Activated CD4-positive, alpha-beta T cell treated with anti-CD3 and anti-CD28 coated beads, Interleukin-2, amount 10 ng/mL, durations not matched to agents 7 days and 5 days (primary cell): ENCODE measurements at places on chromosomes 11 and 22. TPM values are rescaled to one million over a fixed set of nuclear protein-coding genes. Genes with fewer than 3 reads are reported as not detected.

GRCh38 chr11:36282926-36283325, 6.3 kb downstream of the COMMD9 start:
- DNase-seq, result no peak

GRCh38 chr11:113896156-113896879, 8.3 kb upstream of the HTR3B start:
- DNase-seq, result peak; percentile 44

DNA sequence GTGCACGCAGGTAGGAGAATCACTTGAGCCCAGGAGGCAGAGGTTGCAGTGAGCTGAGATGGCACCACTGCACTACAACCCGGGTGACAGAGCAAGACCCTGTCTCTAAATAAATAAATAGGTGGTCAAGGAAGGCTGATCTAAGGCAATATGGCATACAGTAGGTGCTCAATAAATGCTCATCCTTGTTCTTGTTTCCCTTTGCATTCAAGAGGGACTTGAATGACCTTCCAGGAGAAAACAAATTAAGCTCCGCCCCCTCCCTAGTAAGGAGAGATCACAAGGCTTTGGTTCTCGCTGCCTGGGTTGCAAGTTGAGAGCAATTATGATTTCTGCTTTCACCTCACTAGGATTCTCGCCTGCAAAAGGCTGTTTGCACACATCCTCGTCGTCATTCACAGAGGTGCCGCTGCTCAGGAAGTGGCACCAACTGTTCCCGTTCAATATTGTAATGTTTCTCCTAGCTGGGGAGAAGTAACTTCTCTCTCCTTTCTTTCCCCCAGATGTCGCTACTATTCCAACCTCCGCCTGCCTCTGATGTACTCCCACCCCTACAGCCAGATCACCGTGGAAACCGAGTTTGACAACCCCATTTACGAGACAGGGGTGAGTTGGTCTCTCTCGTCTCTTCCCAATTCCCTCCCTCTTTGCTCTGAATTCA, 51.8 kb upstream of the ASPHD2 start:
- DNase-seq, result no peak

GRCh38 chr11:130390071-130390758, 38.2 kb downstream of the ADAMTS8 start:
- DNase-seq, result no peak

GRCh38 chr11:122089111-122089510, 26.9 kb downstream of the BLID start:
- no peak for DNase-seq

DNA sequence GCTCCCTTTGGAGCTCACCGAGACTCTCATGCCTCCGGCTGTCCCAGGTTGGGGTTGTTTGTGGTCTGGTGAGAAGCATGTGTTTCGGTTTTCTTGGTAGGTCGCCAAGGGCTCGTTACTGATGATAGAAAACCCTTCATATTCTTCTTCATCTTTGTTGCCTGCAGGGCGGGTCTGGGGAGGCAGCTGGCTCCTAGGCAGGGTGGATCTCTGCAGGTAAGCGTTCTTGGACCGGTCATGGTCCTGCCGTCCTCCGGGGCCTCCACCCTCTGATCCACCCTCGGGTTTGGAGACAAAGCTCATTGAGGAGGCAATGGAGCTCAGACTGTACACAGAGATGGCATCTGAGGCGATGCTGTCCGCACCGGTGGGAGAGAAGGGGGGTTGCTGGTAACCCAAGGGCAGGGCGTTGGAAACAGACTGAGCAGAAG, 64.3 kb upstream of the PITPNB start:
- no peak for DNase-seq

DNA sequence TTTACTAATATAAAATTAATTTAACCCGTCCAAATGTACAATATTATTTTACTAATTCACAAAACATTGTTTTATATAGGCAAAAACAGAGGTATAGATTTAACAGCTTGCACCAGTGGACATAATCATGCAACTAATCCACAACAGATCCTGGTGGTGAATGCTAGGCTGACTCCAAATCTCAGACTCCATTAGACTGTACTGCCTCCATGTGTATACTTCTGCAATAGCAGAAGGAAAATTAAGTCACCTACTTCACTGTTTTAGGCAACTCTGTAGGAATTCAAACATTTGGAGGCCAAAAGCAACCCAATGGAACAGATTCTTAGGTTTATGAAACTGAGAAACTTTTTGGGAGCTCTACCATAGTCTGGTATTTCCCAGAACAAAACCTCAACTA, 30.0 kb upstream of the RAB39A start:
- no peak for DNase-seq

- no peak for DNase-seq
These were observed 145.7 kb downstream of the TENM4 start for GRCh38 chr11:79294845-79295731.

DNA sequence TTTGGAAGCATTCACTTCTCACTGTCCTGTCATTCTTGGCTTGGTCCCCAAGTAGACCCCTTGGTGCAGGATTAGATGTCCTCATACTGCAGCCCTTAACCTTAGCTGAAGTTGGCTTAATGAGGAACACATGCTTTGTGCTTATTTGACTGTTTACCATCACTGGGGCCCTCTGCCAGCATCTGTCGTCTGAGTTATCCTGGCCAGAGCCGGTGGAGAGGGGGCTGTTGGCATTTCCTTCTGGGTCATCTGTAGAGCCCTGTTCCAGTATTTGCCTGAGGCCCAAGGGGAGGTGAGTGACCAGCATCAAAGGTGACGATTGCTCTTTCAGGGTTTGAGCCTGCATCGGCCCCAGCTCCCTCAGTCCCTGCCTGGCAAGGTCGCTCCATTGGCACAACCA, 126.4 kb upstream of the RASSF10 start:
- no peak for DNase-seq

DNA sequence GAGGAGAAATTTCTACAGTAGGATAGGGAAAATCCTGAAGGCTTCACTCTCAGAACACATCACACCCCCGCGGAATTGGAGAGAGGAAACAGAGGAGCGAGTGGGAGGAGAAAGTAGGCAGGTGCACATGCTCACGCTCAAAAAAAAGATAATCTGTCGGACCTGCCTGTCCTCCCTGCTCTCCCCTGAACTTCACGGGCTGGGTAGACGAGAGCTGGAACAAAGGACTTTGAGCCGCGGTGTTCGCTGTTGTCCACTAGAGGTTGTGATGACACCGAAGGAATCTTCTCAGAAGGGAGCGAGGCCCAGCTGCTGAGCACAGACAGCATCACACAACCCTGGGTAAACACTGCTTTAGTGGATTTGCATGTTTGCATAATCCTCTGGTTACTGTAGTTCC, 5.0 kb downstream of the SEZ6L start:
- DNase-seq, result no peak

DNA sequence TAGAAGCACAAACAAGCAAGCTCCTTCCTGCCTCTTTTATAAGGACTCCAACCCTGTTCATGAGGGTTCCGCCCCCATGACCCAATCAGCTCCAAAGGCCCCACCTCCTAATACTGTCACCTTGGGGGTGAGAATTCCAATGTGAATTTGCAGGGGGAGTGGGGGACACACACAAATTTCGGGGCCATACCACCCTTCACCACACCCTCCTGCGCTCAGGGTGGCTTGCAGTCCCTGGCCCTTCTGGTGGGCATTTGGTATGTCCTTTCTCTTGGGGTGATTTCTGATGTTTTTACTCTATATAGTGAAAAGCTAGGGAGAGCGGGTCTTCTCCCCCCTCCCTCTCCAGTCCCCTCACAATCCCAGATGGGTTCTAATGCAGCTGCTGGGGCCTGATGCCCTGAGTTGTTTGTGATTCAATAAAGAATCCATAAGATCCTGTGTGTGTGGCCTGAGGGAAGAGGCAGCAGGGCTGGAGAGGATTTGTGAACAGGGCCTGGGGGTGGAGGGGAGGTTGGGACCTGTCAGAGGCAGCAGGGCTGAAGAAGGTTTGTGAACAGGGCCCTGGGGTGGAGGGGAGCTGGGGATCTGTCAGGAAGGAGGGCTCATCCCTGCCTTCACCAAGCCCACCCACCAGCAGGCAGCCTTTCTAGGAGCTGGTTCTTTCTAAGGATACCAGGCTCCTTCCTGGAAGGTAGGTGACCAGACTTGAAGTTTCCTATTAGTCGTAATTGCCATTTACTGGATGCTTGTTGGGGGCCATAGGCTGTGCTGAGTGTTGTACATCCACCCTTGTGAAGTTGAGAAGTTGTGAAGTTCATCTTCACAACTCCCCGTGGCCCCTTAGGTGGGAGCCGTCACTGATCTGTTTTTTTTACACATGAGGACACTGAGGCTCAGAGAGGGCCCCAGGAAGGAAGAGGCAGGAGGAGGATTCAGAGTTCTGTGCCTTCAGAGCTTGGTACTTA, 7.9 kb downstream of the SLC35C1 start:
- DNase-seq, result no peak

DNA sequence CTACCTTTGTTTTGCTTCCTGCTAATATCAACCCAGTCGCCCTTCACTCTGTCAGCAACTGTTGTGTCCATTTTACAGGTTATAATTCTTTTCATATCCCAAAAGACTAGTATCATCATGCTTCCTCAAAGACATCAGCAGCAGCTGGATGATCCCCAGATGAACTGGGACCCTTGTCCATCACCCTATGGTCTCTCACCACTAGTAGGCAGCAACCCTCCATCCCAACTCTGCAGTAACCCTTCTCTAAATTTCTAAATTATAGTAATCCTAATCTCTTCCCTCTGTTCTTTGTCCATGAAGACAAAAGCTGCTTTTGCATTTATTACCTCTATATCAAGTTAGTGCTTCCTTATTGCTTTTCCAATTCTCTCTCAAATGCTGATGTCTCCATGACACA, 1025.8 kb downstream of the FAM181B start:
- no peak for DNase-seq

GRCh38 chr11:31818874-31819331, 7.8 kb upstream of the PAX6 start:
- DNase-seq, result no peak

DNA sequence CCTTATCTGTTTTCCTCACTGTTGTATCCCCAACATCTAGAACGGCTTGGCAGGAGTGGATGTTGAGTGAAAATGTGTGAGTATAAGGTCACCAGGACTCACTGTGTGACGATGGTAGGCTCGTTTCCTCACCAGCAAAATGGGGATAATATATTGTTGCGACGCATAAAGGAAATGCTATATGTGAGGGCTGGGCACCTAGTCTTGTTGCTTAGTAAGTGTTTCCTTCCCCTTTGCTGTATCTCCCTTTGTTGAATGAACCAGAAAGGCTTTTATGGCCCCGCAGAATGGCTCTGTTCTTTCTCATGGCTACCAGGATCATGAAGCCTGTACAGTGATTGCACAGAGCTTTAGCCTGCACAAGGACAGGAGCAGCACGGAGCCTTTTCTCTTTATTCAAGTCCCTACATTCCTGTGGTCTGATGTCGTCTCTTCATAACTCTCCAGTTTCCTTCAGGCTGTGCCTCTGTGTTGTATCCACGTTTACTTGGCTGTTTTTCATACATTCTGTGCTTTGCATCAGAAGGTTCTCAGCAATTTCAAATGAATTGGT, 5.4 kb downstream of the TNRC6B start:
- peak; percentile 14 for DNase-seq

DNA sequence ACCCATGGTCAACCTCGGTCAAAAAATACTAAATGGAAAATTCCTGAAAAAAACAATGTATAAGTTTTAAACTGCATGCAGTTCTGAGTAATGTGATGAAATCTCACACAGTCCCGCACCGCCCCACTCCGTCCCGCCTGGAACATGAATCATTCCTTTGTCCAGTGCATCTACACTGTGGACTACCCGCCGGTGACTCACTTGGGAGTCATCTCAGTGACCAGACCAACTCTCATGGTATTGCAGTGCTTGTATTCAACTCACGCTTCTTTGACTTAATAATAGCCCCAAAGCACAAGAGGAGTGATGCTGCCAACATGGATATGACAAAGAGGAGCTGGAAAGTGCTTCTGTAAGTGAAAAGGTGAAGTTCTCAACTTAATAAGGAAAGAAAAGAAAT, 48.8 kb downstream of the ARHGAP32 start:
- no peak for DNase-seq

DNA sequence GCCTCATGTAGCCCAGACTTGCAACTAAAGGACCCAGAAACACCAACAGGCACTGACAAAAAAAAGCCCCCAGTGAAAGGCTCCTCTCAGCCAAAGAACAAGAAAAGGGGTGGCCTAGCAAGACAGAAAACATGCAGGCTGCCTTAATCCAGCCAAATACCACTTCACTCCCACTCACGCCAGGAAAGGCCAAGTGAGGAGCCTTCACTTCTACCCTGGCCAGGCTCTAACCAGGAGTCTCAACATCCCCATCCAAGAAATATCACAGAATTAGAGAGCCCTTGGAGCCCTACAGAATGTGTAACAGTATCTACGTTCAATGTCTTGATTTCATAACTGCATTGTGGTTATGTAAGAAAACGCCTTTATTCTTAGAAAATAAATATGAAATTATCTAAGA, 149.0 kb downstream of the APOL5 start:
- DNase-seq, result no peak

GRCh38 chr22:19766511-19767426, 6.2 kb downstream of the TBX1 start:
- peak; percentile 52 for DNase-seq

Gene DERL3
- 9.0 TPM for total RNA-seq

Gene CADM1
- total RNA-seq, result 0.92 TPM

Gene PAMR1
- total RNA-seq, result not detected

Gene TNNT3
- total RNA-seq, result 3.7 TPM

Gene SSTR3
- 10.2 TPM for total RNA-seq

Gene MYOD1
- total RNA-seq, result not detected

Gene BUD13
- 37.5 TPM for total RNA-seq
